Esophagus muscularis mucosa (tissue), 4 donors: ENCODE measurements at places on chromosomes 7 and 10. TPM values are rescaled to one million over a fixed set of nuclear protein-coding genes. Genes with fewer than 3 reads are reported as not detected.

- DNase-seq = no peak
Observed at GRCh38 chr7:31488562-31489203, 25.2 kb upstream of the ITPRID1 start.

- no peak for DNase-seq
Observed at GRCh38 chr10:90885176-90885575, 13.4 kb downstream of the RPP30 start.

DNA sequence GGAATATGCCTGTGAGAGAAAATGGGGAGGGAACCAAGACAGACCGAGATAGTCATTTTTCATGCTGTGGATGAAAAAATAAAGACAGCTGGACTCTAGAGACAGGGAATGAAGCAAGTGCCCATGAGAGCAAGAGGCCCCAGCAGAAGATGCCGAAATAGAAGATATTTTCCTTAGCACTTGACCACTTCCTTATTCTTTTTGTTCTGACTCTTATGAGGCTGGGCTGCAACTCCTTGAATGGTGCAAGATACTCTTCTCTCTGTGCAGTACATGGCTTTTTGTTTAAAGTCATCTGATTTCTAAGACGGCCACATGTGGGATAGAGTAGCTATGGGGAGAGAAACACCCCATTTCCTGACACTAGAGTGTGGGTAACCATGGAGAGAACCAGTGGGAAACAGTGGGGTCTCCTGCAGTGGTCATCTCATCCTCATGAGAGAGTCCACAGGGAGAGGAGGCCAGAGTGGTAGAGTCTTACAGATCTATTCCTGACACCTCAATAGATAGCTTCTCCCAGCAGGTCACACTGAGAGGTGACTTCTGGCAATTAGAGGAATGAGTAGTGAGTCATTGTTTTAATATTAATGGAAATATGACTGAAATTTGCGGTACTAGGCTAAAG is 18.0 kb upstream of the VCL start:
- no peak for DNase-seq

GRCh38 chr10:8554574-8554973 is 500.1 kb downstream of the GATA3 start:
- DNase-seq = no peak

GRCh38 chr10:66931340-66931948 is 5.6 kb downstream of the LRRTM3 start:
- DNase-seq = no peak

DNA sequence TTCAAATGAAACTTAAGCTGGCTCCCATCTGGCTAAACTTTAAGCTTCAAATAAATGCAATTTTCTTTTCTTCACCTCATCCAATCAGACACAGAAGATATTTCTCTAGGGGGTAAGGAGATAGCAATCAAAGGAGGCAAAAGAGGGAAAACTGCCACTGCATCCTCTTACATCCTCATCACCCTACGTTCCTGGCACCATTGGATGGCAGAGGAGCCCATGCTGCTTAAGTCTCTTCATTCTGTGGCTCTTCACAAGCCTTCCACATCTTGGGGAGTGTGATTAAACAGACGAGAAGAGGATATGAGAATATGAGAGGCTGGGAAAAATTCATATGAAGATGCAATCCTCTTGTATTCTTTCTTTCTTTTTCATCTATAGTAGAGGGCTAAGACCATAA is 345.7 kb upstream of the AOAH start:
- no peak for DNase-seq

Gene SRRM3
- 3.3 TPM for total RNA-seq
